Articular chondrocyte of knee joint (primary cell): ENCODE measurements at places on chromosomes 1 and 21. TPM values are rescaled to one million over a fixed set of nuclear protein-coding genes. Genes with fewer than 3 reads are reported as not detected.

Gene LRRC38
- total RNA-seq = not detected in 2 replicates

Gene TDRKH
- total RNA-seq = 2.5 and 3.2 TPM in 2 replicates

Gene TEDDM1
- not detected in 2 replicates for total RNA-seq

Gene MARCKSL1
- total RNA-seq = 10.1 and 10.2 TPM in 2 replicates

Gene FCER1G
- total RNA-seq = not detected in 2 replicates

Gene AMPD1
- total RNA-seq = not detected in 2 replicates

Gene IL12RB2
- total RNA-seq = under 0.01 TPM in 2 replicates

Gene TCP10L
- total RNA-seq = 0.22 and 0.39 TPM in 2 replicates

Gene OR2T11
- total RNA-seq = not detected in 2 replicates

Gene CAPN8
- not detected in 2 replicates for total RNA-seq

Gene LCE1B
- total RNA-seq = not detected in 2 replicates

Gene LINGO4
- total RNA-seq = not detected in 2 replicates

Gene OR2AK2
- not detected in 2 replicates for total RNA-seq

Gene ST6GALNAC3
- 0.11 and 0.13 TPM in 2 replicates for total RNA-seq

Gene NAV1
- 86.9 and 102 TPM in 2 replicates for total RNA-seq

Gene VHLL
- 0.22 TPM in 1 of 2 replicates, not detected in the other for total RNA-seq

Gene OXCT2
- total RNA-seq = 2.2 and 3.4 TPM in 2 replicates

Gene SLC1A7
- total RNA-seq = under 0.01 and 0.11 TPM in 2 replicates

Gene CDA
- total RNA-seq = 10.1 and 15.0 TPM in 2 replicates

Gene LACTBL1
- total RNA-seq = not detected in 2 replicates

Gene SH2D5
- 2.2 and 3.0 TPM in 2 replicates for total RNA-seq

Gene HUNK
- 0.11 and 0.13 TPM in 2 replicates for total RNA-seq

Gene SDF4
- 121 and 122 TPM in 2 replicates for total RNA-seq

Gene ASCL5
- total RNA-seq = not detected in 2 replicates

Gene CFHR4
- not detected in 2 replicates for total RNA-seq

Gene DIRAS3
- 0.43 and 1.0 TPM in 2 replicates for total RNA-seq

Gene PTCH2
- 0.11 and 0.13 TPM in 2 replicates for total RNA-seq

Gene CEP170
- 70.7 and 81.0 TPM in 2 replicates for total RNA-seq

Gene ZNF648
- 0.22 and 0.26 TPM in 2 replicates for total RNA-seq

Gene MX2
- 0.52 and 0.76 TPM in 2 replicates for total RNA-seq

Gene PHTF1
- 42.8 and 43.5 TPM in 2 replicates for total RNA-seq

Gene RGS8
- 0.78 and 1.5 TPM in 2 replicates for total RNA-seq

Gene OR14K1
- not detected in 2 replicates for total RNA-seq

Gene TNNI3K
- total RNA-seq = 0.91 and 1.6 TPM in 2 replicates

Gene RAB29
- total RNA-seq = 30.6 and 36.5 TPM in 2 replicates

Gene CBS
- 16.2 and 31.9 TPM in 2 replicates for total RNA-seq

Gene IFI44
- 34.0 and 42.8 TPM in 2 replicates for total RNA-seq

Gene CASQ2
- total RNA-seq = not detected in 2 replicates

Gene FOXD2
- total RNA-seq = 3.5 and 4.4 TPM in 2 replicates

Gene TMEM61
- 0.11 TPM in 1 of 2 replicates, not detected in the other for total RNA-seq

Gene GJA5
- total RNA-seq = not detected in 2 replicates

Gene INAVA
- under 0.01 TPM in 2 replicates for total RNA-seq

Gene CTH
- total RNA-seq = 6.3 and 11.2 TPM in 2 replicates

Gene HFM1
- total RNA-seq = 1.4 and 2.2 TPM in 2 replicates

Gene LEFTY2
- not detected in 2 replicates for total RNA-seq

Gene HP1BP3
- 237 and 298 TPM in 2 replicates for total RNA-seq

Gene MARK1
- total RNA-seq = 0.78 and 1.4 TPM in 2 replicates

Gene LMX1A
- total RNA-seq = not detected in 2 replicates

Gene RGS13
- not detected in 2 replicates for total RNA-seq

Gene LCE1F
- total RNA-seq = not detected in 2 replicates

Gene SLX9
- 11.5 and 15.0 TPM in 2 replicates for total RNA-seq

Gene KCNAB2
- 4.1 and 5.4 TPM in 2 replicates for total RNA-seq

Gene KLF17
- total RNA-seq = 1.2 and 1.4 TPM in 2 replicates

Gene SLC5A3
- 55.0 and 147 TPM in 2 replicates for total RNA-seq
